Pancreas (tissue), 10 donors: ENCODE measurements at places on chromosomes 7 and 10. TPM values are rescaled to one million over a fixed set of nuclear protein-coding genes. Genes with fewer than 3 reads are reported as not detected.

The CDK13 gene
- polyA plus RNA-seq: 13.2 TPM

The CAPZA2 gene
- polyA plus RNA-seq: 10.8 TPM

- DNase-seq: no peak
- H3K4me1 ChIP-seq: no peaks in the 10 kb centered on the region
- no peaks in the 10 kb centered on the region for H3K27me3 ChIP-seq
Observed at GRCh38 chr7:51299391-51300133, 17.0 kb downstream of the COBL start.

DNA sequence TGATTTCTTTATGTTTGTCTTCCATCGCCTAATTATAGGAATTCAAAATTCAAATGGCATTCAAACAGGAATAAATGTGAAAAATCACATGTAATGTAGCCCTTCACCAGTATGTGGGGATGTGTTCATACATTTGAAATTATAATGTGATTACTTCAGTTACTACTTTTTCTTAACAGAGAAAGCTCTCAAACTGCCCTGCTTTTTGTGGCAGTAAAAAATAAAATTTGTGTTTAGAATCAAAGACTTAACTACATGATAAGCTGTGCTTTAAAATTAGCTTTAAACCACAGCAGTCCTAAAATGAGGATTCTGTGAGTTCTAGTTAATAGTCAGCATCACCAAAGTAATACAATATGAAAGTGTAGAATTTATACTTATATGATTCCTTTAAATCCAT is 7.8 kb upstream of the HERC4 start:
- no peaks in the 10 kb centered on the region for H3K27me3 ChIP-seq
- H3K4me1 ChIP-seq: no peaks in the 10 kb centered on the region
- no peak overlapping the region for H3K4me3 ChIP-seq
- DNase-seq: no peak

- H3K27me3 ChIP-seq: no peaks in the 10 kb centered on the region
- no peak for DNase-seq
- no peak overlapping the region for H3K27ac ChIP-seq
- H3K36me3 ChIP-seq: no peaks in the 10 kb centered on the region
- H3K4me3 ChIP-seq: no peak overlapping the region
Observed at GRCh38 chr10:22649390-22649841, 65.0 kb downstream of the PIP4K2A start.

DNA sequence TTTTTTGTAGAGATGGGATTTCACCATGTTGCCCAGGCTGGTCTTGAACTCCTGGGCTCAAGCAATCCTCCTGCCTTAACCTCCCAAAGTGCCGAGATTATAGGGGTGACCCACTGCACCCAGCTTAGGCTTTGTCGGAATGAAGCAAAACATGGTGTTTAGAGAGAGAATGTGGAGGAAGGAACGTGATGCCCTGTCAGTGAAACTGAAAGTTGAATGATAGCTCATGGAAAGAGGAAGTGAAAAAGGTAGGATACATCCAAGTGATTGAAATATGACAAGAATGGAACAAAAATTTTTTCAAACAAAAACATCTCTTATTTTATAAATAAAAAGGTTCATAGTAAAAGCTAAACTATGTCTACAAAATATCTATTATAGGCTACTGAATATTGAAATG is 5.9 kb downstream of the AKAP9 start:
- H3K27ac ChIP-seq: no peak overlapping the region

GRCh38 chr7:55641811-55642210 is 69.5 kb upstream of the VOPP1 start:
- DNase-seq: no peak
- H3K4me3 ChIP-seq: no peak overlapping the region
- H3K36me3 ChIP-seq: no peaks in the 10 kb centered on the region
- H3K4me1 ChIP-seq: peaks cover 10% of the 10 kb centered on the region

The TFR2 gene
- polyA plus RNA-seq: 1.2 TPM

The ASL gene
- polyA plus RNA-seq: 43.8 TPM

DNA sequence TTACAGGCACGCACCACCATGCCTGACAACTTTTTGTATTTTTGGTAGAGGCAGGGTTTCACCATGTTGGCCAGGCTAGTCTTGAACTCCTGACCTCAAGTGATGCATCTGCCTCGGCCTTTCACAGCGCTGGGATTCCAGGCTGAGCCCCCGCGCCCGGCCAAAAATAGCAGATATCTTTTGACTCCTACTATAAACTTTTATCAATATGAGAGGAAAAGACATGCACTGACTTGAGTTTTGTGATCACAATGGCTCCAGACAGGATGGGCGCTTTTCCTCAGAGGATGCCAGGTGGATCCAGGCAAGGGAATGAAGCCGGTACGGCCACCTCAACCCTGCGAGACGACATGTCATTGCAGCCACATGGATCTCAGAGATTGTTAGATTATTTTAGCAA is 123.9 kb downstream of the DNAJB6 start:
- no peaks in the 10 kb centered on the region for H3K4me1 ChIP-seq
- DNase-seq: no peak
- no peaks in the 10 kb centered on the region for H3K27me3 ChIP-seq
- H3K36me3 ChIP-seq: no peaks in the 10 kb centered on the region

DNA sequence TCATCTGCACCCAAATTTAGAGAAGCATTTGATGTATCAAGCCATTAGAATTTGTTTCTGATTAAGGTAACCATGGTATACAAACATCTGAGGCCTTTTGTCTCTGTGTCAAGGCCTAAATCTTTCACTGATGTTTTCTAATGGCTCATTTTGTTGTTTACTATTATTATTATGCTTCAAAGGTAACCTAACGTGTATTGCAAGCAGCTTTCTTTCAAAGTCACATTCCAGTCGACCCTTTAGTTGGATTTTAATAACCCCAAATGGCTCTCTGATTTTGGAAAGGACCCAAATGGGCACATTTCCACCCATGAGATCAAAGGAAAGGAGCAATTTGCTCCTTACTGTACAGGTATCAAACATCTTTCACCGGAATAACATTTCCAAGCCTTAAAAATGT is 46.7 kb upstream of the WNT16 start:
- no peak overlapping the region for H3K4me3 ChIP-seq
- no peak for DNase-seq
- H3K27ac ChIP-seq: no peak overlapping the region
- H3K36me3 ChIP-seq: no peaks in the 10 kb centered on the region
- no peaks in the 10 kb centered on the region for H3K4me1 ChIP-seq

DNA sequence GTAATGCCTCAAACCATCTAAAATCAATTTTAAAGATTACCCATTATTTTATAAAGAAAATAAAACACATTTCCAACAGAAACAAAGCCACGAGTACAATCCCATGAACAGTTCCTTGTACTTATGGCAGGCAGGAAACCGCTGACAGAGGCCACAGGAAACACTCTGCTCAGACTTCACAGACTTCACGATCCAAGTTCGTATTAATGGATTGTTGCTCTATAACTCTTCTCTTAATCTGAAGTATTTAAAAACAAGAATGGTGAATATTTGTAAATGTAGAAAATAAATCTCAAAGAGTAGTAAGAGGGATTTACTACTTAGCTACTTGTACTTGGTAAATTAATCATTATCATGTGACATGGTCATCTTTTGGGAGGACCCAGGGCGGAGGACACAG is 78.3 kb downstream of the SNX10 start:
- no peak overlapping the region for H3K27ac ChIP-seq
- no peak for DNase-seq
- no peaks in the 10 kb centered on the region for H3K27me3 ChIP-seq
- no peaks in the 10 kb centered on the region for H3K36me3 ChIP-seq
- H3K4me1 ChIP-seq: peaks cover 6% of the 10 kb centered on the region

DNA sequence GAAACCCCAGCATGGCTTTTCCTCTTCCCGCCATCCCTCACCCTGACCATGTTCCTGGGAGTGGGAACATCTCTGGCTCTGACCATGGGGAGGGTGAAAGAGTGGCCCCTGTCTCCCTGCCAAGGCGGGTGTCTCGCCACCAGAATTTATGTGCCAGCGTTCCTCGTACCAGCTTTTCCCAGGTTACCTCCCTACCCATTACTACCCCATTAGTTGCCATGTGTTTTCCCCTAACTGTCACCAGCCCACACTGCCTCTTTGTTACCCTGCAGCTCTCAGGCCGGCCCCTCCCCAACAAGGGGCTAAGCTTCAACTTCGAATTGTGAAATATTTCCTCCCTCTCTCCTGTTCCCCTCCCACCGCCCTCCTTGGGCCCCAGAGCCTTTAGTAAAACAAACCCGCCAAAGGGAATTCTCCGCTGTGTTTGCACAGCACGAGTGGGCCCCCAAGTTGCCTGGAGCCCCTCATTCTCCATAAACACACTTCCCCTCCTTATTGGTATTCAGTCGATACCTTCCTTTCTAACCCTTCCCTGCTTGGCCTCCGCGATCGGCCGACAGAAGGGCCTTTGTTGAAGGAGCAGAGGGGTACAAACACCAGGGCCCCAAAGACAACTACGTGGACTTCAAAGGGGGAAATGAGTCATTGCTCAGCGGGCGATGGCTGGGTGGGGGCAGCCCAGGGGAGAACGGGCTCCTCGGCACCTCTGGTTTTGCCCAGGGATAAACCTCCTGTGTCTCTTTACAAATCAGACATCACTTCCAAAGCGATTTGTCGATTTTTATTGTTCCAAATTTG is 45.5 kb downstream of the SLIT1 start:
- H3K36me3 ChIP-seq: no peaks in the 10 kb centered on the region
- H3K4me1 ChIP-seq: no peaks in the 10 kb centered on the region
- DNase-seq: peak; percentile 13
- no peaks in the 10 kb centered on the region for H3K27me3 ChIP-seq
- H3K4me3 ChIP-seq: no peak overlapping the region

DNA sequence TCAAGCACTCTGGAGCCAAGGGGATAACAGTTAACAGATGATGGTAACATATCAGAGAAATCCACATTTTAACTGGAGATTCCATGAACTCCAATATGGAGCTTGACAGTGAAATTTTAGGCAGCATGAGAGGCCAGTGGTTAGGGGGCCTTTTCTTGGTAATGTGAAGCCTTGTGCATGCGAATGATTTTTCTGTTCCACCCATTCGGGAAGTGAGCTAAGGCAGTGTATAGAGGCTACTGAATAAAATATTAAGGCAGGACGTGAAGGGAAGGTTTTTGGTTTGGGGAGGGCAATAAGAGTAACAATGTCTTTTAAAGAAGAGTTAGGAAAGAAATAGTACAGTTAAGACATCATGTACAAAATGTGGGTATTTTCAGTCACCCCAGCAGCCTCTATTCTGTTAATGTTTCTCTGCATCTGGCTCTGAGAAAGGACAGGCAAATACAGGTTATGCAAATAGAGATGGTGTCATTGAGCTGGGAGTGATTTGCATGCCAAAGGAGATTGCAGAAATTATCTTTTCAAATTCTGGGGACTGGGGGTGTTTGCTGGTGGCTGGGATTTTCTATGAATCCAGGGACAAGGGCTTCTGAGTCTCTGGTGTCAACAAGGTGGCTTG is 6.8 kb upstream of the TAS2R60 start:
- no peaks in the 10 kb centered on the region for H3K4me1 ChIP-seq
- no peak for DNase-seq
- H3K27me3 ChIP-seq: no peaks in the 10 kb centered on the region
- H3K36me3 ChIP-seq: no peaks in the 10 kb centered on the region
- H3K4me3 ChIP-seq: no peak overlapping the region
- no peak overlapping the region for H3K27ac ChIP-seq

DNA sequence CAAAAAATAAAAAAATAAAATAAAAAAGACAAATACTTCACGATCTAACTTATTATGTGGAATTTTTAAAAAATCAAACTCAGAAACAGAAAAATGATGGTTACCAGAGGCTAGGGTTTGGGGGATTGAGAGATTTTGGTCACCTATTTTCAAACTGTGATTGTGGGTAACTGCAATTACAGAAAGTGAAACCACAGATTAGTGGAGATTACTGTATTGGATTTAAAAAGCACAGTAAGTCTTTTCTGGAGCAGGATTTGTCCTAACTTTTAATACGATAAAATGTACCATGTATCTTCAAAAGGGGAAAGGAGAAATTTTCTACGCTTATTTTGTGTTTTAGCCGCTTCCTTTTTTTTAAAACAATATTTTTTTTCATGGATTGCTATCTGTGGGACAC is 1204.9 kb upstream of the LRRTM3 start:
- H3K27me3 ChIP-seq: no peaks in the 10 kb centered on the region
- no peak for DNase-seq
- no peaks in the 10 kb centered on the region for H3K36me3 ChIP-seq

- no peaks in the 10 kb centered on the region for H3K27me3 ChIP-seq
- H3K4me1 ChIP-seq: peaks cover 6% of the 10 kb centered on the region
- no peak overlapping the region for H3K4me3 ChIP-seq
- no peak overlapping the region for H3K27ac ChIP-seq
Observed at GRCh38 chr7:88280801-88281200, 25.9 kb downstream of the STEAP4 start.

- H3K36me3 ChIP-seq: no peaks in the 10 kb centered on the region
- no peaks in the 10 kb centered on the region for H3K27me3 ChIP-seq
- H3K4me3 ChIP-seq: no peak overlapping the region
- no peak for DNase-seq
- peaks cover 12% of the 10 kb centered on the region for H3K4me1 ChIP-seq
Observed at GRCh38 chr10:96856317-96856716, 24.2 kb downstream of the LCOR start.

DNA sequence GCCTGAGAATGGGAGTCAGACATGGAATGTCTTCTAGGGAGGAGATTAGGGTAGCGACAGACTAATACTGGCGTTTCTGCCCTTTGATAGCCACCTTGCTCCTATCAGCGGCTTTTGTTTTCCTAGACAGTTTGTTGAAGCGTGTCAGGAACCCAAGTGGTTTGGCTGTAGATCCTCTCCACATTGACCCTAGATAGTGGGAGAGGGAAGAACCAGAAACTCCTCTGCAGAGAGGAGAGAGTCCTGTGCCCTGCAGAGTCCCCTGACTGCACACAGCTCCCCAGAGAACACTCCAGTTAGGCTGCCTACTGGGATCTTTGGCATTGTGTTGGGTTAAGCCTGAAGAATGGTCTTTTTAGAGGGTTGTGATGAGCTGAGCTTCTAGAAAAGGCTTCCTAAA is 2.4 kb downstream of the MEPCE start:
- no peaks in the 10 kb centered on the region for H3K27me3 ChIP-seq
- H3K36me3 ChIP-seq: peaks cover 12% of the 10 kb centered on the region
- H3K27ac ChIP-seq: no peak overlapping the region

DNA sequence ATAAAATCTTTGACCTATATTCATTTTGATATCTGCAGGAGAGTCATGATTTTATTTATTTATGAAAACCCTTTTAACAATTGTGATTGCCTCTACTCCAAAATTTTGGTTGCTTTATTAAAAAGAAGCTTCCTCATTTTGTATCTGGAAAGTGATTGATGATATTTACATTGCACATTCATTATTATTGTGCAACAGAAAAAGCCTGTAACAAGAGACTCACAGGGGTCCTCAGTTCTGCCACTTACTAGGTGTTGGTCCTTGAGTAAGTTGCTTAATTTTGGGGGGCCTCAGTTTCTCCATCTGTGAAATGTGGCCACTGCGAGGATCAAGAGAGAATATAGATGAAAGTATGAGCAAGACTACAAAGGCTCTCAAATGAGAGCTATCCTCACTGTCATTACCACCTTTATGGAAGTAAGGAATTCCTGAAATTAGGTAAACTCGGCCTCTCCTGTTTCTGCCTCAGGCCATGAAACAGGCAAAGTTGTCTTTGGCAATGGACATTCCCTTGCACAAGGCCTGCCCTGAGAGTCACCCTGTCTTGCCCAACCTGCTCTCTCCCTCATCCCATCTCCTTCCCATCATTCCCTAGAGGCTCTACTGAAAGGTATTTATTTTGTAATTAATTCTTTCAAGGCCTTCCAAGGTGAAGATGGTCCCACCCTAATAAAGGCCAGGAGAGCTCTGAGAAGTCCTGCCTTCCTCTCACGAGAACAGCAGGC is 66.1 kb upstream of the ABLIM1 start:
- H3K27ac ChIP-seq: no peak overlapping the region
- no peak for DNase-seq
- no peaks in the 10 kb centered on the region for H3K27me3 ChIP-seq
- no peaks in the 10 kb centered on the region for H3K36me3 ChIP-seq
- no peak overlapping the region for H3K4me3 ChIP-seq
